ENCODE measurements at places on chromosomes 2 and 18. TPM values are rescaled to one million over a fixed set of nuclear protein-coding genes. Genes with fewer than 3 reads are reported as not detected.

The ZSWIM2 gene
- not detected for polyA plus RNA-seq

The SMYD1 gene
- 377 TPM for polyA plus RNA-seq

The ARHGAP15 gene
- polyA plus RNA-seq, result 10.5 TPM

The CASP8 gene
- 7.9 TPM for polyA plus RNA-seq

The MFSD2B gene
- 2.4 TPM for polyA plus RNA-seq

The LCT gene
- not detected for polyA plus RNA-seq

The CENPA gene
- polyA plus RNA-seq, result 6.2 TPM

The KCNG2 gene
- not detected for polyA plus RNA-seq

The STK16 gene
- polyA plus RNA-seq, result 17.0 TPM

The DCDC2C gene
- polyA plus RNA-seq, result 0.70 TPM

The CNGA3 gene
- polyA plus RNA-seq, result 0.26 TPM

The KCNK3 gene
- 0.92 TPM for polyA plus RNA-seq

The LYG1 gene
- polyA plus RNA-seq, result 3.2 TPM

The TMEM37 gene
- 9.7 TPM for polyA plus RNA-seq

The PTH2R gene
- polyA plus RNA-seq, result 0.34 TPM

The GPAT2 gene
- polyA plus RNA-seq, result not detected

The PPP3R1 gene
- 49.1 TPM for polyA plus RNA-seq

The PRKAG3 gene
- polyA plus RNA-seq, result 7.4 TPM

The COL4A4 gene
- polyA plus RNA-seq, result 0.22 TPM

The LBH gene
- polyA plus RNA-seq, result 27.1 TPM

The VSNL1 gene
- 6.5 TPM for polyA plus RNA-seq

The ATG16L1 gene
- 19.6 TPM for polyA plus RNA-seq

The GALNT1 gene
- polyA plus RNA-seq, result 92.1 TPM

The FABP1 gene
- polyA plus RNA-seq, result 0.77 TPM

The SMAD2 gene
- polyA plus RNA-seq, result 71.8 TPM

The CYP27C1 gene
- not detected for polyA plus RNA-seq

The ALPI gene
- not detected for polyA plus RNA-seq

The ACTR2 gene
- polyA plus RNA-seq, result 125 TPM

The ZEB2 gene
- 106 TPM for polyA plus RNA-seq

The TEKT4 gene
- not detected for polyA plus RNA-seq

The NYAP2 gene
- 0.23 TPM for polyA plus RNA-seq

The DAW1 gene
- not detected for polyA plus RNA-seq

The ABCG8 gene
- 0.11 TPM for polyA plus RNA-seq

The EPHA4 gene
- polyA plus RNA-seq, result 24.3 TPM

The SLC11A1 gene
- 0.22 TPM for polyA plus RNA-seq

The ALLC gene
- not detected for polyA plus RNA-seq

The SLC16A14 gene
- polyA plus RNA-seq, result 4.3 TPM

The NMUR1 gene
- polyA plus RNA-seq, result not detected

The ZNF24 gene
- polyA plus RNA-seq, result 43.1 TPM

The SLC9A4 gene
- not detected for polyA plus RNA-seq

The FAM161A gene
- 11.9 TPM for polyA plus RNA-seq

The FAM136A gene
- 41.4 TPM for polyA plus RNA-seq

The PREPL gene
- 104 TPM for polyA plus RNA-seq

The ZC3H8 gene
- 18.7 TPM for polyA plus RNA-seq

All from muscle of arm (tissue), 14 donors.